ENCODE measurements at places on chromosomes 12 and 14.

GRCh38 chr14:103815253-103815652 lies 32.1 kb downstream of the PPP1R13B start:
- DNase-seq: no peak

GRCh38 chr12:10069099-10069498 lies 29.7 kb downstream of the CLEC1A start:
- no peak for DNase-seq

DNA sequence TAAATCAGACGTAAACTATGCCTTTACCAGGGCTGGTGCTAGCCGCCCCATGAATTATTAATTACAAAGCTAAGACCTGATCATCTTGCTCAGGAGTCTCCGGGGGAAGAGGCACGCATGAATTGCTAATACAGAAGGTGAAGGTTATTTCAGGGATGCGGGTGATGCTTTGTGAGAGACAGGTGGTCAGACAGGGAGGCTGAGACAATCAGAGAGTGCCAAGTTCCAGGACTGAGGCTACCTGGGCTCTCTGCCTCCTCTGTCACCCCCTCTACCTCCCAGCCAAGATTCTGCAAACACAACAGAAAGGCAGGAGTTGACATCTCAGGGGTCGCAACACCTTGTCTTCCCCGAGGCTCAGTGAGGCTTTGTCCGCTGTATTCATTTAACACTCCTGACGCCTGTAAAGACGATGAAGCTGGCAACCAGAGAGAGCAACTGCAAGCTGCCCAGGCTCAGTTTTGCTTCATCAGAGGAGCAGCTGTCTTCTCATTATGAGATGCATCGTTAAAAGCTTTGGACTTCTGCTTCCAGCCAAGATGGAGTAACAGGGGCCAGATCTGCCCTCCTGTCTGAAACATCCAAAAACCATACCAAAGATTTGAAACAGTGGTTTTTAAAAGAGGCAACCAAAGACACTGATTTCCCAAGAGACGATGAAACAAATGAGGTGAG lies 46.6 kb downstream of the PRIMA1 start:
- no peak for DNase-seq

GRCh38 chr12:16622338-16622737 lies 16.4 kb upstream of the LMO3 start:
- no peak for DNase-seq

GRCh38 chr12:131473741-131474709 lies 236.9 kb upstream of the SFSWAP start:
- DNase-seq: no peak

- no peak for DNase-seq
These were observed 24.0 kb downstream of the KITLG start for GRCh38 chr12:88556213-88556774.

DNA sequence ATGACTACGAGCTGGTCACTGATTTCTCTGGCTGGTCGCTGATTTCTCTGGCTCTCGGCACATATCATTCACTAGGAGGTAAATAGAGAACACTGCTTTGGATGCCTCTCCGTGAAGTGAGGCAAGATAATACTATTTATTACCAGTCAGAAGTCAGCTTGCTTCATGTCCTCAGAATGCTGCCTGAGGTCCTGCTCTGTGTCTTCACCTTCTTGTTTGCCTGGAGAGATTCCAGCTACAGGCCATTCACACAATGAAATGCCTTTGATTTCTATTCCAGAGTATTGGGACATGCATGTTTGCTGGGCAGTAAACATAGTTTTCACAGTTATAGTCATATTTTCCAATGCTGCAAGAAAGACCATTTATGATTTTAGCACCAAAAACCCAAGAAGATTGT lies 106.7 kb downstream of the AEBP2 start:
- DNase-seq: no peak

GRCh38 chr14:92987713-92988510 lies 65.0 kb downstream of the CHGA start:
- no peak for DNase-seq

DNA sequence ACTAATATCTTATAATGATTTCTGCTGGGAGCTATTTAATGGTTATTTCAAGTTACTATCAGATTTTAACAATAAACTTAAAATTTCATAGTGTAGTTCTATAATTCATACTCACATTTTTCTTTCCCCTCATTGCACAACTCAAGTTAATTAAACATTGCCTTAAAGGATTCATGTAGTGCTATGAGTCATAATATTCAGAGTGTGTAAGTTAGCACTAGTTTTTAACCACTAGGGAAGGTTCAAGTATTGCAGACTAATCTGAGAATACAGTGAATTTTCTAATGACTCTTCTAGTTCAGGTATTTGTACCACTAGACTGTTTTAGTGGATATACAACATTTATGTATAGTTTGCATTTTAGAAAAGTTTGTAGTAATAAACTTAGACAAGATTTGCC lies 49.9 kb downstream of the FOXA1 start:
- DNase-seq: no peak

GRCh38 chr12:50537538-50537919 lies 32.7 kb downstream of the DIP2B start:
- no peak for DNase-seq

- no peak for DNase-seq
These were observed 120.2 kb downstream of the CRACR2A start for GRCh38 chr12:3632754-3633153.

- DNase-seq: no peak
These were observed 1383.3 kb upstream of the TMEM132C start for GRCh38 chr12:126883697-126884096.

- DNase-seq: no peak
These were observed 56.1 kb downstream of the LMNTD1 start for GRCh38 chr12:25497021-25497420.

GRCh38 chr14:94051115-94051514 lies 25.0 kb downstream of the OTUB2 start:
- DNase-seq: no peak

- no peak for DNase-seq
These were observed 6.1 kb upstream of the TSPAN9 start for GRCh38 chr12:3071107-3071506.

DNA sequence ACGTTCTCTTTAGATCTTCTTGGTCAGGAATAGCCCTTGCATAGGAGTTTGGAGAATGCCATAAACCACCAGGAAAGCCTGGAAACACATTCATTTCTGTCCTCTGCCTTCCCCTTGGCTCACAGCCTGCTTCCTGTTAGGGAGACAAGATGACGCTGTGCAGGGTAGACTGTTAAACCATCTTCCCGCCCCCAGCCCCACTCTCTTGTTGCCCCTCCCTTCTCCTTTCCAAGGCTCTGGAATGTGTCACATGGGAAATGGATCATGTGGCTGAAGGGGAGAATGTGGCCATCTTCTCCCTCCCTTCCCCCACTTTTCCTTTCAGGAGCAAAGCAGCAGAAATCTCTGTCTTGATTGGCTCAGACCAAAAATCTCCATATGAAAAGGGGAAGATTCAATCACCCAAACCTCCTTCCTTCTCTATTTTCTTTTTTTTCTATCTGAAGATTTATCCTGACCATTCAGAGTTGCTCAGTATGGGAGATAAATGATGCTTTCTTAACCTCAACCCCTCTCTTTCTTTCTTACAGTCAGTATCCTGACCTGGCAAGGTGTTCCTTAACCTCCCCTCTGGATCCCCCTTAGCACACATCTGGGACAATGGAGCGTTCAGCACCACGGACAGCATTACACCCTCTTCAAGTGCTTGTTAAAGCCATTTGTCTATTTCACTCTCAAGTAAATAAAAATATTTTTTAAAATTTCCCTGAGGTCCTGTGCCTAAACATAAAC lies 11.4 kb downstream of the GPR19 start:
- DNase-seq: peak; percentile 36

- no peak for DNase-seq
These were observed 12.8 kb downstream of the MYL2 start for GRCh38 chr12:110907583-110907982.

DNA sequence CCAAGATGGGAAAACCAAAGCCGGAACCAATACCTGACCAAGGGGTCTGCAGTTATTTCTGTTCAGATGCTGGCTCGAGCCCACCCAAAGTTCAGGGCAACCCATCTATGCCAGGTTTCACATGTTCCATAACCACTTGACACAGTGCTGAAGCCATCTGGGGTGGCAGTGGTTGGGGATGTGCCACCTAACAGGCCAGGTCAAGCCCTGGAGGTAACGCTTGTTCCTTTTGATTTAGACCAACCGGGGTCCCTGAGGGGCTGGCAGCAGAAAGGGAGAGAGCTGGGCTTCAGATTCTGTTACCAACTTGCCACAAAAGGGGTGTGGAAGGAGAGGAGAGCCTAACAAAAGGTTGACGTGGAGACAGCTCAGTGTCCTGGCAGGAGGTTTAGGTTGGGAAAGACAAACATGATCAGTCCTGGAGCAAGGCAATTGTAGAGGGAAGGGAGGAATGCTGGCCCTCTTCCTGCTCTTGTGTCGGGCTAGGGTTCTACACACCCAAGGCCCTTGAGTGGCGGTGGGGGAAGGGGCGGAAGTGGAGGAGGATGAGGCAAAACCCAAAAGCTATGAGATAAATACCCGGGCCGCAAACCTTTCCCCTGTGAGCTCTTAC lies 31.9 kb downstream of the CACNA2D4 start:
- no peak for DNase-seq

- no peak for DNase-seq
These were observed 55.1 kb downstream of the RPH3A start for GRCh38 chr12:112846619-112847018.

DNA sequence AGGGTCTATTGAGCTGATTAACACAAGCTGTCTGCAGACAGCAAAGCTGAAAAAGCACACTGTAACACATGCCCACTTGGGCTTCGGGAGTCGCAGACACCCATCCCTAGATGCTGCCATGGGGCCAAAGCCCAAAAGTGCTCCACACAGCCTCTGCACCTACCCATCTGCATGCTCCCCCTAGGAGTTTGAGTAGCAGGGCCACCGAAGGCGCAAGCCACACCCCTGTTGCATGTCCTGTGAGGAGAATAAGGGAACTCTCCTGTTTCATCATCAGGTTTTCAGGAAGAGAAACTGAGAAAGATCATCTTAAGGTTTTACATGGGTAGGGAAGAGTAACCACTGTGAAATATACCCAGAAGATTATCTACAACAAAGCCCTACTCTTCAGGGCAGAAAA lies 5.6 kb upstream of the ST8SIA1 start:
- no peak for DNase-seq

DNA sequence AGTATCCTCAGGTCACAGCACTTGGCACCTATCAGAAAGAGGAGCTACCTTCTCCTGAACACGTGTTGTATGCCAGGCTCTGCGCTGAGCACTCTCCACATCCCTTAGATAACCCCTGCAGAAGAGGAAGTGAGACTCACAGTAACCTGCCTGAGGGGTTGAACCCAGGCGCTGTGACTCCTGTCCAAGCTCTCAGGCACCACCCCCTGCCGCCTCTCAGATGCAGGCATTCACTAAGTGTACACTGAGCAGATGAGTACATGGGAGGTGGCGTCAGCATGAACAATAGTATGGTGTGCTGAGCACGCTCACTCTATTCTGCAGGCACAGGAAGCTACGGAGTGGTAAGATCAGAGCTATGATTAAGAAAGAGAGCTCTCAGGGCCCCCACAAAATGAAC lies 21.0 kb upstream of the RIC8B start:
- DNase-seq: no peak

- no peak for DNase-seq
These were observed 11.3 kb downstream of the VASH1 start for GRCh38 chr14:76772300-76773187.

DNA sequence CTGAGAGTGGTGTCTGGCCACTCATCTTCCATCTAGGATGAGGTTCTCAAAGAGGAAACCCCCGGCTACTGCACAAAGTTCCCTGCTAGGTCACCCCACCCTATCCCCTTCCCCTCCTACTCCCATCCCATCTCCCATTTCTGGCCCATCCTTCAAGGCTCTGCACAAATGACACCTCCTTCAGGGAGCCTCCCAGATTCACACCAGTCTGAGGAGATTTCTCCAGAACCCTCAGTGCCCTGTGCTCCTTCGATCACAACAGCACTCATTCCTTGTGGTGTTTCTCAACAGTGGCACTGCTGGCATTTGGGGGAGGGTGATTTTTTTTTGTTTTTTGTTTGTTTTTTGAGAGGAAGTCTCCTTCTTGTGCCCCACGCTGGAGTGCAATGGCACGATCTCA lies 2.9 kb downstream of the CAMKK2 start:
- DNase-seq: no peak

GRCh38 chr14:87411370-87411769 lies 581.6 kb downstream of the GALC start:
- no peak for DNase-seq

DNA sequence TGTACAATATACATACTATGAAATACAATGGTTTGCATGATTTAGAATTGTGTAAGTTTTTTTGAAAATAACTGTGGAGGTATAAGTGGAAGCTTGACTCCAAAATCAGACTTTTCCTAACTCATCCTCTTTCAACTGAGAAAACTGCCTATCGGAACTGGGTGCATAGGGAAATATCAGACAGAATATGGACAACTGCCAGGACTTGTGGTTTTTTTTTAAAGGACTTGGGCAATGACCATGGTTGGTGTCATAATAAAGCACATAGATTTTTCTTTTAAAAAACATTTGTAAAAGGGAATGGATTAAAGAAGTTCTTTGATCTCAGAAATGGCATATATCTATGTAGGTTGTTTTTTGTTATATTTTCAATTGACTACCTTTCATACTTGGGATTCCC lies 53.3 kb upstream of the LRRK2 start:
- DNase-seq: no peak

DNA sequence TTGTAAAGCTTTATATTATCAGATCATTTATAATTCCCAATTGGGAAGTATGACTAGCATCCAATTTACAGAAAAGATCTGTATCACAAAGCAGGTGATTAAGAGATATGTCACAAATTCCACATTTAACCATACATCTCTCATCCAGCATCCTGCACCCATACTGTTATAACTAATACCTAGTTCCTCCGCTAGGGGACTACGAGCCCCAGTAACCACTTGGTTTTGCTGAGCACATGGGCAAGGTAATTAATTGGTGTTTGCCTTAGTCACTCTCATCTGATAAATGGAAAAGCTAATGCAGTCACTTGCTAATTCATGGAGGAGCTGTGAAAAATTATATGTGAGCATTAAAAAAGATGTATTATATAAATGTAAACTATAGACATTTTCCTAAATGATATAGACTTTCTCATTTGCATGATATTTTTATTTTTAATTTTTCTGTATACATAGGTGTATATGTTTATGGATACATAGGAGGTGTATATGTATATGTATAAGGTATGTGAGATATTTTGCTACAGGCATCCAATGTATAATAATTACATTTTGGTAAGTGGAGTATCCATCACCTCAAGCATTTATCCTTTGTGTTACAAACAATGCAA lies 1031.8 kb downstream of the GALC start:
- peak; percentile 4 for DNase-seq

DNA sequence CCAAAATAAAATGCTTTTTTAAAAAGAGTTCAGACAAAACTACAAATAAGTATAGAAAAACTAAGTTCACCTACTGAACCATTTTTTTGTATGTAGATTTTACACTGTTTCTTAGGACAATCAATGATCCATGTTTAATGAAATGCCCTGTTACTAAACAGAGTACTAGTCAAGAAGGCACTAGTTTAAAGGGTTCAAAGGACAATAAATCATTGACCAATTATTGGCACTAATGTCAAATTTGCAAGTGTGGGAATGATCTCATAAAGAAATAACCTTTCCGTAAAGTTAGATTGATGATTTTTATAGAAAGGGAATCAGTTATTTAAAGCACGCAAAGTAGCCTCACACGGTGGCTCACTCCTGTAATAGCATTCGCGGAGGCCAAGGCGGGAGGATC lies 4.2 kb downstream of the DNAI7 start:
- DNase-seq: no peak

Measured in LoVo (cell line).